ENCODE measurements at places on chromosomes 7 and 10. TPM values are rescaled to one million over a fixed set of nuclear protein-coding genes. Genes with fewer than 3 reads are reported as not detected.

DNA sequence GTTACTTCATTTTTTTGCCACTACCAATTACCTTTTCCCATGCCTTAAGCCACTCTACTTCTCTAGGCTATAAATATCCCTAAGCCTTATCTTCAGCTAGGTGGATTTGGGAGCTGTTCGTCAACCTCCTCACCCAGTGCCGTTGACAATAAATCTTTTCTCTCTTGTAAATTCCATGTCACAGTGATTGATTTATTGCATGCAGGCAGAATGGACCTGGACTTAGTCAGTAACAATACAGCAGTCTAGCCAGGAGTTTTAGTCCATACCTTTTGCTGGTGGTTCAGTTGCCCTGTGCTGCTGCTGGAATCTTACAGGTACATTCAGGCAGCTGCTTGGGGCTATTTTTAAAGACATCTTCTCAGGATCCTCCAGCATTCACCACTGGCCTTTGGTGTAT, 350.5 kb upstream of the NRG3 start:
- DNase-seq = no peak

DNA sequence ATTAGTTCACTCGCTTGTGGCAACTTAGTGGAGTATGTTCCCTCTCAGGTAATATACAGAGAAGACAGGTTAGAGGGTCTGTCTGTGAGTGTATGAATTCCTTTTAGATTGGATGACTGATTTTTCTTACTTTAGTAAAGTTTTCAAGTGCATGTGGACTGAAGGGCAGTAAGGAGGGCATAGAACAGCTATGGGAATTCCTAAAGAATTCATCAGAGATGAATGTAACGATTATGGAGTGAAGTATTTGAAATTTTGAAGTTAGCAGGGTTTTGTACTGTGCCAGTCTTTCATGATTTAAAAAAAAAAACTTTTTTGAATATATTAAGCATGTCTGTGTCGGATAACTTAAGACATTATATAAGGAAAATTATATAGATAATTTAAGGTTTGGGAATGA, 15.5 kb downstream of the MAPK8 start:
- no peak for DNase-seq

DNA sequence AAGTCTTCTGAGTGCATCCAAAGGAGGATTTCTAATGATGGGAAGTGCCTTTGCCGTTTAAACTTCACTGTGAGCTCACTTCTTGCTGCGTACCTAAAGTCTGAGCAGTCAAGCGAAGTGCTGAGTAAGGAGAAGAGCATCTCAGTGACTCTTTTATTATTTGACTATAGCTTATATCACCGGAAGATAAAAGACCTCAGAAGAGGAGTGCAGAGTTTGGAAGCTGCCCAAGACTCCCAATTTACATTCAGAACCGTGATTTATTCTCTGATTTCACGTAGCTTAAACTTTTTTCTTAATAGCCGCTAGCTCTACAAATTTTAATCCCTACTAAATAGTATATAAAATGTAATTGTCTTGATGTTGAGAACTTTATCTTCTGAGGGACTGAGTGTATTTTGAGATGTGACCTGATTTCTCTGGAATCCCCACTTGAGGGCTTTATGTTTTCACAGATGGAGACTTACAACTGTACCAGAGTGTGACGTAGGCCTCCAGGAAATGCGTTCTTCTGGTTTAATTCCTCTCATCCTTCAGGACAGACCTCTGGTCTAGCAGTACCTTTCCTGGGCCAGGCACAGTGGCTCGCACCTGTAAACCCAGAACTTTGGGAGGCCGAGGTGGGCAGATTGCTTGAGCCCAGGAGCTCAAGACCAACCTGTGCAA, 51.1 kb downstream of the CAMK1D start:
- no peak for DNase-seq

DNA sequence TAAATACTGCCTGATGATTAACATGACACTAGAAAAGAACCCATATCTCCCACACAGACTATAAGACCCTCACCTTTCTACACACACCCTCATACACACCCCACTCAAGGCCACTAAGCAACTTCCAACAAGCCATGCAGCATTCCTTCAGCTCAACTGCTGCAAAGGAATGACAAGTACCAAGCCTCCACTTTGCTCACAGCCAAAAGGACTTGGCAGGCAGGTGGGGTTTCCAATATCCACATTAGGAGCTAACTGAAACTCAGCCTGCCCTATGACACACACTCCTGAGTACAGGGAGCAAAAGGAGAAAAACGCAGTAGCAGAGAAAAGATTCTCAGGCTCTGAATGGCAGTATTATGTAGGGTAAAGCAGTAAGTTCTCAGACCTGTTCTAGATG, 13.4 kb downstream of the USP54 start:
- DNase-seq = peak; percentile 23

DNA sequence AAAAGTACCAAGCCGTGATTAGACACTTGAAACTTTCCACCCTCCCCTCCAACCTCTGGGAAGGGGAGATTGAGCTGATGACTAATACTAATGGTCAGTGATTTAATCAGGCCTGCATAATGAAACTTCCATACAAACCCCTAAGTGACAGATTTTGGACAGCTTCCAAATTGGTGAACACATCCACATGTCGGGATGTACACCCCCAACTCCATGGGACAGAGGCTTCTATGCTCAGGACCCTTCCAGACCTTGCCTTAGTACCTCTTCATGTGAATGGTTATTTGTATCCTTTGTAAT, 4.8 kb downstream of the NUB1 start:
- DNase-seq = no peak

LIPK gene
- total RNA-seq = 4.8 TPM

SEPTIN14 gene
- total RNA-seq = 0.72 TPM

C7orf33 gene
- not detected for total RNA-seq

RPEL1 gene
- 3.9 TPM for total RNA-seq

GPR15LG gene
- total RNA-seq = 5.1 TPM

All from umbilical cord (tissue), 2 donors.